ENCODE measurements at places on chromosomes 16 and 17.

DNA sequence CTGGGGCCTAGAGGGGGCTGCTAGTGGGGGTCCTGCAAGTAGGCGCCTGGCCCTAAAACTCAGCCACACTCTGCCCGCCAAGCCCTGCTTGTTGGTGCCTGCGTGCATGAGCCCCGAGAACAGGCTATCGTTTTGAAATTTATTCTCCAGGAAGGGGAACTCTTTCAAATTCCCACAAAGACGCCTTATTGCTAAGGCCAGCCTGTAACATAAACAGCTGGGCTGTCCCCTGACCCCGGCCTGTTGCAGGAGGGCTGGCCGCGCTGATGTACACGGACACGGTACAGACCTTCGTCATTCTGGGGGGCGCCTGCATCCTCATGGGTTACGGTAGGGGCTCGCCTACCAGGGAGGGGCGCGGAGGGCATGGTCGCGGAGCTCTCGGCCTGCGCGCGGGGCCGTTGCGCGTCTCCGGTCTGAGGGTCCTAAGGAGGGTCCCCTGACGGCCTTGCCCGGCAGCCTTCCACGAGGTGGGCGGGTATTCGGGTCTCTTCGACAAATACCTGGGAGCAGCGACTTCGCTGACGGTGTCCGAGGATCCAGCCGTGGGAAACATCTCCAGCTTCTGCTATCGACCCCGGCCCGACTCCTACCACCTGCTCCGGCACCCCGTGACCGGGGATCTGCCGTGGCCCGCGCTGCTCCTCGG, 4.3 kb downstream of the SLC5A2 start:
- no peak for DNase-seq

GRCh38 chr16:68088130-68088972, 3.2 kb downstream of the NFATC3 start:
- no peak for DNase-seq

- DNase-seq = no peak
These were observed 94.2 kb upstream of the HSBP1 start for GRCh38 chr16:83713597-83713996.

GRCh38 chr17:76570457-76570856, 15.2 kb downstream of the ST6GALNAC2 start:
- no peak for DNase-seq

GRCh38 chr17:82979718-82980117, 99.7 kb upstream of the METRNL start:
- no peak for DNase-seq

Measured in NT2/D1 (cell line).